ENCODE measurements at places on chromosomes 16 and 17. TPM values are rescaled to one million over a fixed set of nuclear protein-coding genes. Genes with fewer than 3 reads are reported as not detected.

DNA sequence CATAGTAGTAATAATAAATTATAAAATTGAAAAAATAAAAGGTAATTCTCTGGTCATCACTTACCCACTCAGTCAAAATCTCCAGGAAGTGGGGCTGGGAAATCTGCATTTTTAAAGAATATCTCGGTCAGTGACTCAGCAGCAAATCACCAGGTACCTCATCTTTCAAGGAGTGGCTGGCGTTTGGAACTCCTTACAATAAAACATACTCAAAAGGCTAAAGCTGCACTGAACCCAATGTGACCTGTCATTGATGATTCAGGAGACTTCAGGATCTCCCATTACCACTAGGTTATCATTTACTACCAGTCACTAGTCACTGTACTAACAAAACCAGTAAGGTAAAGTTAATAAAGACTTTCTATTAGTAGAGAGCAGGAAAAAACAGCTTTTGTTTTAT, 21.5 kb upstream of the RFFL start:
- no peak for DNase-seq

- DNase-seq, result no peak
These were observed 122.6 kb upstream of the GSE1 start for GRCh38 chr16:85490407-85491057.

GRCh38 chr17:29341726-29342125, 47.8 kb upstream of the NUFIP2 start:
- no peak for DNase-seq

GRCh38 chr17:50301891-50302584, 27.8 kb downstream of the TMEM92 start:
- no peak for DNase-seq

GRCh38 chr17:82343560-82343959, 10.0 kb upstream of the SECTM1 start:
- DNase-seq, result no peak

GRCh38 chr16:24204150-24204665, 51.9 kb upstream of the CACNG3 start:
- DNase-seq, result no peak

DNA sequence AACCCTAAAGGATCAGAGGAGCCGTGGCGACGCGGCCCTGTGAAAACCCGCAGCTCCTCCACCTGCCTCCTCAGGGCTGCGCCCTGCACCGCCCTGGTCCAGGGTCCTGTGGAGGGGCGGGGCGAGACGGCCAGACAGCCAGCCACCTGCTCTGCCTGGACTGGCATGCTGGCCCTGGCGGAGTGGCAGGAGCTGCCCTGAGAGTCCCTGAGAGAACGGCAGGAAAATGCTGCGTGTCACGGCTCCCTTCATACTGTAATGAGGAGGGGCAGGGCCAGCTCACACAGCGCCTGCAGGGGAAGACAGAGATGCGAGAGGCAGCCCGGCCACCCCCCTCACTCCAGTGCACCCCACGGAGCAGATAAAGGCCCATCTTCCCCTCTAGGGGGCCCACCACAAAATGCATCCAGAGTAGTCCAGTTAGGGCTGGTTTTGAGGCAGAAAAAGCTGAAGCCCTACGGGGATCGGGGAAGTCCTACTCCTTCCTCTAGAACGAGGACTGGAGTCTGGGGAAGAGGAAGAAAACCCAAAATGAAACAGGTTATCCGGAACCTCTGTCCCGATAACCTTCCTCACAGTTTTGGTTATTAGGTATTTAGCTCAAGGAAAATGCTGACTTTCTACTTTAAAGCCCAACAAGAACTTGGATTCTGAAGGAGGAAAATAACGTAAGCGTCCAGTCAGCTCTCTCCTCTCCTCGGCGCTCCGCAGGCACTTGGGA, 97.6 kb upstream of the DNAH17 start:
- DNase-seq, result no peak

DNA sequence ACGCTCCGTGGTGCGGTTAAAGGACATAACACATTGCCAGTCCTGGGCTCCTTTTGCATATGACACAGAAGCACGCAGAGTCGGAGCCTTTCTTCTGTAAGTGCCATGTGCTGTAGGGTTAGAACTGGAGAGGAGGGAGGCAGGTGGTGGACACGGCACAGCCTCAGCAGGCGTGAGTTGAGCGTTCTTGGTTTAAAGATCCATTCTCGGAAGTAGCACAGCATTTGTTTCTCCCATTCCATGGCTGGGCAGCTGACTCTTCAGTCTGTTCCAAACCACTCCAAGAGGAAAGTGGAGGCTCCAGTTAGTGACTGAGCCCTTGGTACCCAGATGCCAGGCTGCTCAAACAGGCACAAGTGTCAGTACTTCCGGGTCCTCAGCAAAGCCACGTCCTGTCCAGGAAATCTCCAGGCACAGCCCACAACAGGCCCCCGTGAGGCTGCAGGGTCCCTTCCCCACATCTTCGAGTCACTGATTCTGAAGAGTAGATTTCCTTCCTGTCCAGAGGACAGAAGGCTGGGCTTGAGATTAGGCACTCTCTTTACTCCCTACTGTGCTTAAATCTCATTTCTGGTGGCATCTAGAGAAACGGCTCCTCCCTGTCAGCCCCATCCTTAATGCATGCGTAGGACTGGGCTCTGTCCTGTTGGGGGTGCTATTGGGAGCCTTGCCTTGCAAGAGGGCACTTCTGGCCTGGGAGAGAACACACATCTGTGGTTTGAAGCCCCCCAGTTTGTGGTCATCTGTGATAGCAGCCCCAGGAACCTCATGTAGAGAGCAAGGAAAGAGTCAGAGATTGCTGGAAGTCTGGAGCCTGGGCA, 39.6 kb upstream of the NAT9 start:
- no peak for DNase-seq

DNA sequence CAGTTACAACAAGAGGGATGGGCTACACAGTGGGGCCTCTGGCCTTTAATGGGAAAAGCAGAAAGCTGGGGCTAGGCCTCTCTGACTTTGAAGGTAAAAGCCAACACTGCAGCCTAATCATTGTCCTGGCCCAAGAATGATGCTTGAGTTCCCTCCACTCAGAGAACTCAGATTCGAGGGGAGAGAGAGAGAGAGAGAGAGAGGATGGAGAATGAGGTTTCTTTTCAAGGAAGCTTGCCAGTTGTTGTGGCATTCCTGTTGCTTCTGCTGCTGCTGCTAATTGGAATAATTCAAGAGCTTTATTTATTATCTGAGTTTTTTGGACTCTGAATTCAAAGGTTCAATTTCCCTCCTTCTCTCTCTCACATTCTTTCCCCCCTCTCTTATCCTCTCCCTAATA, 144.6 kb upstream of the IRX6 start:
- no peak for DNase-seq

DNA sequence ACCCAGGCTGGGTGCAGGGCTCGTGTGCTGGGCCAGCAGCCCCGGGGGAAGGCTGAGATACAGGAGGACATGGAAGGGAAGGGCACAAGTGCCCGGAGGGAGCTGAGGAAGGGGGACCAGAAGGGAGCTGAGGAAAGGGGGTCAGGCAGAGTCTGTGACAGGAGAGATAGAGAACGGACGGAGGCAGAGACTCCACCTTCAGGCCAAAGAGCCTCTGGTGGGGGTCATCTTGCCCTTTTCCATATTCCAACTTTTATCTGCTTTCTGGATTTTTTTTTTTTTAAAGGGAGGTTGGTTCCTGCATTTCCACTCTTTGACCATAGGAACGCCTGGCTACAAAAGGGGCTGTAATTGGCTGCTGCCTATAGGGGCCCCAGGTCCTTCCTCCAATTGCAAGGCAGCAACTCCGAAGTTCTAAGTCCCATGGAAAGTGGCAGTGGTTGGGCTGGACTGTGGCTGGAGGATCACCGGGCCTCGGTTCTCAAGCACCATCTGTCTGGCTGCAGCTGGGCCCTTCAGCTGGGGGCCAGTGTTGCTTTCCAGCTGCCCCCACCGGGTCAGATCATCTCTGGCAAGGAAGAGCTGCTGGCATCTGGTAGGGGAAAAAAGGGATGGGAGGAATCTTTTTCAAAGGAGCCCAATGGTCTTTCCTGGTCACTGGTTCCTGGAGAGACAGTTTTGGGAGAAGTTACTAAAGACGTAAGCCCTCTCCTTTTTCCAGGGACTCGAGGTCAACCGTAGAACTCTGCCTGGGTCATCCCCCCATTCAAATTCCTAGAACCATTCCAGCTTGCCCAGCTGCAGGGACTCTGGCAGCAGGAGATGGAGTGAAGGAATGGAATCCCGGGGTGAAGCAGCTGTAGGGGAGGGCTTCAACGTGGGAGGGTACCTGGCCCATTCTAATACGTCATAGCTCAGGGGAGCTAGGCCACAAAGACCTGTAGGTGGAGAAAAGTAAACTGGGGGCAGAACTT, 13.1 kb upstream of the MRPS23 start:
- no peak for DNase-seq

DNA sequence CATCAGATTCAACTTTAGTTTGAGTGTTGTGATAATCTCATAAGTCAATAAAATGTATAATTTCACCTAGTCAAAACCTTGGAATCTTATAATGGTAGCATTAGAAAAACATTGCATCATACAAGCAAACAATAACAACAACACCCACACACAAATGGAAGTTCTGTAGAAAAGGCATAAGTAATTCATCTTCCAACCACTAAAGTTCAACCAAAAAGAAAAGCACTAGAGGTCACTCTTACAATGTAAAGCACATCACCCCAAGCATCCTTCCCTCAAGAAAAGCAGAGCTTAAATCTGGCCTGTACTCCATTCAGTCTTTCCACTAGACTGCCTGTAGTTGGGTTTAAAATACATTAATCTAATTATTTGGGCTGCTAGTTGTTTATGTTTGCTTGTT, 1.8 kb downstream of the CNTNAP4 start:
- DNase-seq, result no peak

DNA sequence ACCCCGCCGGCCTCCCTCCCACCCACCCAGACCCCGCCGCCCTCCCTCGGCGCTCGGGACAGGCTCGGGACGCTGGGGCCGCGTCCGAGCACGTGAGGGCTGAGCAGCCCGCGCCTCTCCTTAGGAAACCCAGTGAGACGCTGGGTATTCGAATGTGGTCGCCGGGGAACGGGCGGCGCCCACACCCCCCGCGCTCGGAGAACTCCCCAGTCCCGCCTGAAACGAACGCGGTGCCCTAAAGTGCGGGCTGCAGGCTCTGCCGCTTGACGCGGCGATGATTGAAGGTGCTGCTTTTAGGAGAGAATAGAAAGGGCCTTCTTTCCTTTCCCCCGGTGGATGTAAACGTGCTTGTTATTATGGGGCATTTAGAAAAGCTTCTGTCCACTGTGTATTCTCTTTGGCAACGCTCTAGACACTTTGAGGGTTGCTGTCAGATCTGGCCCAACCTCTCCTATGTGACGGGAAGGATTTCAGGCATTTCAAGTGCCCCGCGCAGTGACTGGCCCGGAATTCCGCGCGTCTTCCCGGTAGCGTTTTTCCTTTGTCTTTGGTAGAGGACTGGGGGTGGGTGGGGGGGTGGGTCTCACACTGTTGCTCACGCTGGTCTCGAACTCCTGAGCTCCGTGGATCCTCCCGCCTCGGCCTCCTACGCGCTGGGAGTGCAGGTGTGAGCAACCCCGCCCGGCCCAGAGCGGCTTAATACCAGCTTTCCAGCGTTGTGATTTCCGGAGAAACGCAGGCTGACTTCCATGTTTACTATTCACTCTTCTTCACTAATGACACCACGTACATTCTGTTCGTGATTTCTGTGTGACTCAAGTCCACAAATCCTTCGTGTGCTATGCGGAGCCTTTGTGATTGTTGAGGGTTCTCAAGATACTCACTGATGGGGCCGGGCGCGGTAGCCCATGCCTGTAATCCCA, 21.8 kb upstream of the FOXK2 start:
- DNase-seq, result no peak

DNA sequence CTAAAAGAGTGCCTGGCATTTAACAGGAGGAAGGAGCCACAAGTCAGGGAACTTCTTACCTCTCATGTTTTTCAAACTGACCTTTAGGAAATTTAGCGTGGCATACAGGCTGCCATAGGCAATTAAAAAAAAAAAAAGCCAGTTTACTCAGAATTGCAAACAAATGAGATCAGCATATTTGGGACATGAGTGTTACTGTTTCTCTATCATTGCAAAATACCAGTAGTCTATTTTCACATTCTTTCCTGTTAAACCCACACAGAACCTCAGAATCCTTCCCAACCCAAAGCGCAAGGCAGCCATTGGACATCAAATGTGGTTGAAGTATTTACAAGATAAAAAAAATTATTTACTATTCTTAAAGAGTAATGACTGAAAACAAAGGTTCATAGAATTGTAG, 366.4 kb upstream of the DYNLRB2 start:
- no peak for DNase-seq

DNA sequence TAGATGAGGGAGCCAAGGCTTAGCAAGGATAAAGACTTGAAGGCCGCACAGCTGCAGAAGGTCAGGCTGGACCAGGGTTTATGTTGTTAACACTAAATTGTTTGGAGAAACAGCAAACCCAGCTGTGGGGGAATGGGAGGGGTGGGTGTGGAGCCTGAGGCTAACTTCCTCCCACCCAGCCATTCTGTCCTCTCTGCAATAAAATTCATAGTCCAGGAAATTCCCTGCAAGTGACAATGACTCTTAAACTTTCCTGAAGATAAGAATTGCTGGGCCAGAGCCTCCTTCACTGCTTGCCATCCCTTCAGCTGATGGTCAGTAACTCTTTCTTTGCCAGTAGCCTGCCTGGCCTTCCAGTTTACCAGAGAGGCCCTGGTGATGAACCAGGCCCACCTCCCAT, 19.4 kb upstream of the ATP5MC1 start:
- peak; percentile 25 for DNase-seq

Gene HSD17B2
- total RNA-seq, result 0.79 TPM

DNA sequence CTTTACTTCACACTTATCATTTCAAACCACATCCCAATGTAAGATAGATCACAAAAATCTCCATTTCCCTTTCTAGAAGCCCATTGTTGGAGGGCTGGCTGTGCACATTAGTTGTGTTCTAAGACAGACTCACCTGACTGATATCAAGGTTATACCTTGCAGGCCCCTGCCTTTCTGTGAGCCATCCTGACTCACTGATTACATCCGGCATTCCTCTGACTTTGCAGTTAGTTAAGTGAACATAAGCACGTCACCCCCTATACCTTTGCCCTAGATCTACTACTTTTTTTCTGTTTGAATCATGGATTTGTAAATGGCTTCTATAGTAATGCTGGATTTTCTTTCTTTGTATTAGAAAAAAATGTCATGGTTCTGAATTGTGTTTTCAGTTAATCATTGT, 78.3 kb downstream of the TANGO6 start:
- no peak for DNase-seq

DNA sequence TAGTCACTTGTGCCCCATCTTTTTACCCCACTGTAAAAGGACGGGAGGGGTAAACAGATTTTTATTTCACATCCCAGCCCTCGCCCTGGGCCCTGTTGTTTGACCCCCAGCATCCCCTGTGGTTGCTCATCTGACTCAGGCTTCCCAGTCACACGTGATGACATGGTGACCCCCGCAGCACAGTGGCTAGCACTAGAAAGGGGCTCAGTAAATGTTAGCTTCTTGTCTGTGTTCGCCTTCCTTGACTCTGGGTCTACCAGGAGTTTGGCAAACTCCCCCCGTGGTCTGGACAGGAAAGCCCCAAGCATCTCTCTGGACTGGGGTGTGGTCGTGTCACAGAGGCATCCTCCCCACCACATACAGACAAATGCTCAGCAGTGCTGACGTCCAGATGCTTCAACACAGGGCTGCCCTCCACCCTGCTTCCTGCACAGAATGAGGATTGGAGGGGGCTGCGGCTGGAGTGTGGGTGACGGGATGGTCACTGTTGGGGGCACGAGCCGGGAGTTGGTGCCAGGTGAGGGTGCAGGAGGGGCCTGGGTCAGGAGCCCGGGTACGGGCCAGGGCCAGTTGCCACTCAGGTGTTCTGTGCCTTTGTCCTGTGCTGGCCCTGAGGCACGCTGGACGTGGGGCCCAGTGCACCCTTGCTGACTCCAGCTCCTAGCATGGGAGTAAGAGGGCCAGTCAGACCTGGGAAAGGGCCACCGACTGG, 69.1 kb downstream of the METRNL start:
- no peak for DNase-seq

Gene PIK3R6
- 2.3 TPM for total RNA-seq

- DNase-seq, result no peak
These were observed 3.7 kb upstream of the DRC7 start for GRCh38 chr16:57690782-57691471.
